ENCODE measurements at places on chromosomes 4 and X.

DNA sequence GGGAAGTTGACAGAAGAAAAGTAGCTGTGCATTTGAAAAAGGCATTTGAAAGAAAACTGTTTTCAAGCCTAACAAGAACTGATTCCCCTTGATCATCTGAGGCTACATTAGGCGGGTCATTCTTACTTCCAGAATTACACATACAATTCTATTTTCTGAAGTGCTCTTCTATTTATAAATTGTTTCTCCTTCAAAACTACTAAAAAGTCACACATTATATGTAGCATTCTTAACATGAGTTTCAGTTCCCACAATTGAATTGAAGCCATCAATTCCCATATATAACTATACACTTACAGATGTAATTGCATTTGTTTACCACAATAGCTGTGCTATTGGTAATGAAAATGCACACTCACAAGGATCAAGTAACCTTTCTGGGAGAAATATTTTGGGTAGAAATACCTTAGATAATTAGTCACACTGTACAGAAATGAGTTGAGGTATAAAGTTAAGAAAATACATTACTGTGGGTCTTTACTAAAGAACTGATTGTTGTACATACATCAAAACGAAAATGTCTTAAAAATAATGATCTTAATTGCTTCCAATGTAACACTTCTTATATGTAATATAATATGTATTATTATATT is 1688.0 kb upstream of the AGA start:
- DNase-seq, result no peak

DNA sequence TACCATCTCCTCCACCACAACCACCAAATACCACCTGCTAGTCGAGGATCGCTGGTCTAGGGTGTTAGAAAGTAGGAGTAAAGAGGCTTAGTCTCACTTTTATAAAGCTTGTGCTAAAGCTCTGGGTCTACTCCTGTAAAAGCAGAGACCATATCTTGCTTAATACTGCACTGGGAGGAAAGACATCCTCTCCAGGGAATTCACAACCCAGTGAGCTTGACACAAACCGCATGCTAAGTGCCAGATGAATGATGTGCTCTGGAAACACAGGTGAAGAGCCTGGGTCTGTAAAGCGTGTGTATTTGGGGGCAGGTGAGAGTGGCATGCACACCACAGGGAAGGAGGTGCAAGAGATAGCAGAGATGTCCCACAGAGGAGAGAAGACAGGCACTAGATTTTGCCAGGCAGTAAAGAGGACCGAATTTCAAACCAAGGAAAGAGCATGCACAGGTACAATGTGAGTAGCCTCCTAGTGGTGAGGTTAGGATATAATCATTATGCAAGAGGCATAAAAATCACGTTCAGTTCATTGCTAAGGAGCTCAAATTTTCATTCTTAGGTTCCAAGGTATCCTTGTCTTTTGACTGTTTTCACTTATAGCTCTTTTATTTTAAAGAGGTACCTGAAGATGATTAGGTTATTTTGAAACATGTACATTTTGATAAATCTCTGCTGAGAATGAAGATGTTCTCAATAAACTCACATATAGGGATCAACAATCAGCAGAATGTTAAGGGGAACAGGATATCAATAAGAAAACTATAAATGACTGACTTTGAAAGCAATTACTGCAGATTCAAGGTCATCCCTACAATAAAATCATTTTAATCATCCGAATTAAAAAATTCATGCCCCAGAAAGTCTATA is 20.7 kb downstream of the TAPT1 start:
- peak; percentile 41 for DNase-seq

- peak; percentile 52 for DNase-seq
Observed at GRCh38 chrX:30887721-30888120, 1.3 kb downstream of the TAB3 start.

GRCh38 chr4:29295280-29295679 is 1424.9 kb upstream of the PCDH7 start:
- no peak for DNase-seq

DNA sequence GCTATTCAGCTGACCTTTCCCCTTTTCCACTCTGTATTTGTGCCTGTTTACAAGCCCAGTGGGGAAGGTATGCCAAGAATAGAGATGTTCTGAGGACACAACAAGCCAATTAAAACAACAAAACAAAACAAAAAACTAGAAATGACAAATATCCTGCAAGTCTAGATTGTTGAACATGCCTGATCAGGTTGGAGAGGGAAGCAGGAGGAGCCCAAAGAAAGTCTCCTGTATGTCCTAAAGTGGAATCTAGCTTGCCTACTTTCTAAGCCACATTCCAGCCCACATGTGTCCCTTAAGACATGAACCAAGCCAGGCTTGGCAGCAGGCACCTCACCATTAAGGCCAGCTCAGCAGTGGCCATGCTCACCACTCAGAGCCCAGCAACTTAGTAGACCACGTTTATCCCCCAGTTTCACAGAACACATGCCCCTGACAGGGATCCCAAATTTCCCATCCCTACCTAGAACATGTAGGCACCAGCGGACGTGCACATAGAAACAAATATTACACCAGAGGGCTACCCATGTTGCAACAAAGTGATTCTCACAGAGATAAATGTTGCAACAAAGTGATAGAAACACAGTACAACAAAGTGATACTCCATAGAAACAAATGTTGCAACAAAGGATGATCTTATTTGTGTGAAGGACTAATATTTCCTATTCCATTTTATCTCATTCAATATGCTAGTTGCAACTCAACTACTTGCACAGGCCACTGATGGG is 48.3 kb downstream of the CD99L2 start:
- DNase-seq, result no peak

DNA sequence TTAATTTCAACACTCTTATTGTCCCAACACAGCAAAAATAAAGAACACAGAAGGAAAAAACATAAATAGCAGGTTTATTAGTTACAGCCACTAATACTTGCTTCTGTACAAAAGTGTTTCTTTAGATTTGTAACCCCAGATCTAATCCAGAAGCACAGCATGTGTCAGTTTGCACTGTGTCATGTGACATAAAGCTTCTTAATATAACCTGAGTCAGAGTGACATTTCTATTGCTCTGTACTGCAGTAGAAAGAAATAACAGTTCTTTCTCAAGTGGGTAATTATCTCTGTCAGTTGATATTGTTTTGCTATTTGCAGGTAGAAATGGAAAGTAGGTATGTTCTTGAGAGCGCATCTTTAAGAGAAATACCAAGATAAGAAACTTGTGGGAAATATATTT is 422.5 kb downstream of the ZIC3 start:
- DNase-seq, result no peak

DNA sequence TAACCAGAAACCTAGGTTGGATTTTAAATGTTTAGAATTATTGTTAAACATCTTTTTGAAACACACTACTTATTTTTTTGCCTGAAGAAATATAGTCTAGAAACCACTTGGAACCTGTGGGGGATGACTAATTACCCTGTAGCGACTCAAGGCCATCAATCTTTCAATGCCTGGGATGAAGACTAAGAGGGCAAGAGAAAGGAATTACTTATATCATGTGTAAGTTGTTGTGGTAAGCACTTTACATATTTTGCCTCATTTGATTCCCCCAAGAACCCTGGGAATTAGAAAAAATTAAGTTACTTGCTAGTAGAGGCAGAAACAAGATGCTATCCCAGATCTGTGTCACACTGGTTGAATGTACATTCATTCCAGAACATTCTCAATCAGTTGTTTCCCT is 170.9 kb upstream of the GRIA3 start:
- DNase-seq, result no peak

GRCh38 chr4:25943312-25943711 is 29.3 kb downstream of the SMIM20 start:
- DNase-seq, result no peak

GRCh38 chrX:16258882-16259281 is 91.6 kb downstream of the MAGEB17 start:
- no peak for DNase-seq

GRCh38 chrX:53049127-53049517 is 533 bp downstream of the GPR173 start:
- no peak for DNase-seq

- peak; percentile 50 for DNase-seq
Observed at GRCh38 chr4:185479507-185479971, 8.0 kb upstream of the CCDC110 start.

GRCh38 chr4:101596781-101597552 is 193.6 kb upstream of the BANK1 start:
- peak; percentile 19 for DNase-seq

- no peak for DNase-seq
Observed at GRCh38 chr4:60962286-60962685, 237.8 kb upstream of the ADGRL3 start.

GRCh38 chr4:132992686-132993085 is 156.4 kb upstream of the PCDH10 start:
- DNase-seq, result no peak

- DNase-seq, result no peak
Observed at GRCh38 chr4:123116412-123116811, 194.0 kb upstream of the NUDT6 start.

DNA sequence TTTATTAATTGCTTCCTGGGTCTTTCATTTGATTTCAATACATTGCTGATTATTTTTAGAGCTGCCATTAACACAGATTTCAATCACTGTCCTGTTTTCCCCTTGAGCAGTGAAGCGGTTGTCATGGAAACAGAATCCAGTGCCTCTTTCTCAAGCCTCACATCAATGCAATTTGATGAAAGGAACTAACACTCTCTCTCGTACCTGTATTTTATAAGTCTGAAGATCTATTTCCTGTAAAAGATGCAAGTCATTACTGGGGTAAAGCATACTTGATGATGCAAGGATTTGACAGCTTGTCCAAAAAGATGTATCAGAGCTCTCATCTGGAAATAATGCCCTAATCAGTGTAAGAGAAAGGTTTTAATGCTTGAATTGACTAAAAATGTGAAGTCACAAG is 17.9 kb upstream of the GASK1B start:
- no peak for DNase-seq

GRCh38 chr4:26885912-26886274 is 25.3 kb downstream of the STIM2 start:
- peak; percentile 80 for DNase-seq

DNA sequence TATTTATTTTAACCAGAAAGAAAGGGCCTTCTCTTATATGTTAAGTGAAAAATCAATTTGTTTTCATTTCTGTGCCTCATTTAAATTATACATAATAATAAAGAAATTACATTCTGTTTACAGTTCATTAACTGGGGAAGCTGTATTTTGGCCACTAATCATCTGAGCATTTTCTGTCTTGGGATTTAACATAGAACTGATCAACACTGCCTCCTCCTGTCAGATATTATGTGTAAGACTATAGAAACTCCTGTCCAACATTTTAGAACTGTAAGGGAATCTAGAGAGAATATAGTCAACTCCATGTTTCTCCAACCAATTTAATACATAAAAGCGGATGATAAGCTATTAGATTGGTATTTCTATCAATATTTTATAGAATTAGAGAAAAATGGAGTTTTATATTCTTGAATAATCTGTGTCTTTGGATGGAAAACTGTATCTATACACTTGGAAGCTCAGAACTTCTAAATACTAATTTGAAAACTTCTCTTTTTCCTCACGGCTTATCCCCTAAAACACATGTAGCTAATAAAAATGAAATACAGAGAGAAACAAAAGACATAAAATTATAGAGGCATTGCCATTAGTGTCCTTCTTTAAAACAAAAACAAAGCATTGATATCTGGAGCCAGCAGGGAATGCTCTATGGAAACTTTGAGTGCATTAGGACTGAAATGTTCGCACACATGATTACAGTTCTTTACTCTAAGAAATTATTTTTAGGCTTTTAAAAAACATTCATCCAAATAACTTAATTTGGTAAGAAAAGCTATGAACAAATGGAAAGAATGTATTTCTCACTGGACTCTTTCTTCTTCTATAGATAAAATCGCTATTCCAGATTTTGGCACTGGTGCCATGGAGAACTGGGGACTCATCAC is 33.1 kb downstream of the ENPEP start:
- no peak for DNase-seq

- DNase-seq, result no peak
Observed at GRCh38 chr4:45776146-45776545, 347.7 kb downstream of the GABRG1 start.

DNA sequence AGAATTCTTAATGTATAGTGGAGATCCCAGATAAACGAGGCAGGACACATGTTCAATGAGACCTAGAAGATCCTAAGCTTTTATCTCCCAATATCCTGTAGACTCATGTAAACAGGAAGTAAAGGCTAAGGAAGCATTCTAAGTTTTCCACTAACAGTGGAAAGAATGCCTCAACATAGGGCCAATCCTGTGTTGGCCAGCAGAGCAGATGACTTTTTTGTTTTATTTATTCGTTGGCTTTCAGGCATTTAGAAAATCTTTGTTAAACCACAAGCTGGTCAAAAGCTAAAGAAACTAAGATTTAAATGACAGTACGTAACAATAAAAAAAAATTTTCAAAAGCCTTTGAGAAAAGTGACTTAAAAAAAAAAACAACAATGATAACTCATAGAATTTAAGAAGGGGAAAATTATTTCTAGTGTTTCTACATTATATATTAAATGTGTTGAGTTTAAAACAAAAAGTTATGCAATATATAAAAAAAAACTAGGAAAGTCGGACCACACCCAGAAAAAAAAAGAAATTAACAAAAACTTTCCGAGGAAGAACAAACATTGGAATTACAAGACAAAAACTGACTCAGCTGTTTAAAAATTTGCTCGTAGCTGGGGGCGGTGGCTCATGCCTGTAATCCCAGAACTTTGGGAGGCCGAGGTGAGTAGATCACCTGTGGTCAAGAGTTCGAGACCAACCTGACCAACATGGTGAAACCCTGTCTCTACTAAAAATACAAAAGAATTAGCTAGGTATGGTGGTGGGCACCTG is 759.3 kb downstream of the FSTL5 start:
- DNase-seq, result no peak

GRCh38 chr4:108152980-108153379 is 15.8 kb downstream of the LEF1 start:
- DNase-seq, result no peak

DNA sequence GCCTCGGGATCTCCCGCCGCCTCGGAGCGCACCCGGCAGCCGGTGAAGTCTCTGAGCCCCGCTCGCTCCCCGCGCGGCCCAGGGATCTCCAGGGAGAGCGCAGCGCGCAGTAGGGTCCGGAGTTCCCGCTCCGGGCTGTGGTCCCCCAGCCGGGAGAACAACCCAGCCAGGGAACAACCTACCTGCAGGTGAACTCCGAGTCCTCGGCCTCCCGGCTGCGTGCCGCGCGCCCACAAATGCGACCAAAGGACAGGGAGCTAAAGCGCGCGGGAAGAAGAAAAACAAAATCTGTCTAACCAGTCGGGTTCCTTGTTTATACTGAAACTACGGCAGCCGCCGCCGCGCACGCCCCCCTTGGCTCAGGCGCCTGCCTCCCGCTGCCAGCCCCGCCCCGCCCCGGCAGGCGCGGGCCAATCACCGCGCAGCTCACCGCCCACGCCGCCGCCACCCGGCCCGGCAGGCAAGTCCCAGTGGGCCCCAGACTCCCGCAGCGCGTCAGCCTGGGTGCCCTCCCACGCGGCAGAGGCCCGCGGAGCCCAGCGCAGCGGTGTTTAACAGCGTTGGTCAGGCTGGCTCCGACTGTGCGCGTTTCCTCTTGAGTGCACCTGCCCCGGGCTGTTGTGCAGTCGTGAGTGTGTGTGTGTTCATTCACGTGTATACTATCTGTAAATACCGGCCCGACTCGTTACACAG is at the start of gene RASGEF1B:
Gene RASGEF1B, minus strand, starts transcription at position 320 of the 693 bp plus-strand sequence. CDS start 12,399 bp downstream, outside the sequence.
- DNase-seq, result peak; percentile 92

GRCh38 chrX:9786798-9787635 is 788 bp downstream of the SHROOM2 start:
- no peak for DNase-seq

GRCh38 chr4:181692965-181693364 is 550.2 kb upstream of the TENM3 start:
- DNase-seq, result no peak

- DNase-seq, result no peak
Observed at GRCh38 chr4:71907782-71908181, 123.9 kb upstream of the GC start.

GRCh38 chr4:120286813-120287212 is 220.2 kb upstream of the MAD2L1 start:
- no peak for DNase-seq

Data from activated CD4-positive, alpha-beta T cell treated with anti-CD3 and anti-CD28 coated beads, Interleukin-10, Interleukin-2, amounts not matched to agents 100 ng/mL and 50 ng/mL, durations not matched to agents 16 hours and 8 hours (primary cell).